Progenitor cell of endocrine pancreas (in vitro differentiated cells): ENCODE measurements at places on chromosomes 2 and 18. TPM values are rescaled to one million over a fixed set of nuclear protein-coding genes. Genes with fewer than 3 reads are reported as not detected.

The ATP6V1B1 gene
- not detected in 2 replicates for total RNA-seq

The GAREM2 gene
- total RNA-seq = 10.4 and 12.1 TPM in 2 replicates

The CMPK2 gene
- 3.4 and 3.6 TPM in 2 replicates for total RNA-seq

The GLB1L gene
- 11.8 and 13.5 TPM in 2 replicates for total RNA-seq

The CHST9 gene
- 38.9 and 43.2 TPM in 2 replicates for total RNA-seq

The CYP26B1 gene
- 31.5 and 37.5 TPM in 2 replicates for total RNA-seq

The VPS4B gene
- total RNA-seq = 49.1 and 56.4 TPM in 2 replicates

The ADRA2B gene
- 0.69 and 0.91 TPM in 2 replicates for total RNA-seq

The PXDN gene
- total RNA-seq = 242 and 256 TPM in 2 replicates

The LRPPRC gene
- total RNA-seq = 105 and 114 TPM in 2 replicates

The KLHL41 gene
- total RNA-seq = 0.36 and 0.42 TPM in 2 replicates

The NT5DC4 gene
- not detected in 2 replicates for total RNA-seq

The VIL1 gene
- total RNA-seq = 281 and 305 TPM in 2 replicates

The DUSP2 gene
- total RNA-seq = 0.64 and 0.93 TPM in 2 replicates

The SCN9A gene
- 23.5 and 23.7 TPM in 2 replicates for total RNA-seq

The CFAP65 gene
- total RNA-seq = 0.65 and 0.67 TPM in 2 replicates

The R3HDM1 gene
- 58.9 and 60.4 TPM in 2 replicates for total RNA-seq
